ENCODE measurements at places on chromosomes 2 and 18. TPM values are rescaled to one million over a fixed set of nuclear protein-coding genes. Genes with fewer than 3 reads are reported as not detected.

TDRD15 gene
- polyA plus RNA-seq = not detected

MERTK gene
- polyA plus RNA-seq = 17.6 TPM

UPP2 gene
- polyA plus RNA-seq = 0.30 TPM

KATNAL2 gene
- polyA plus RNA-seq = 7.1 TPM

- no peak for DNase-seq
Measured at GRCh38 chr2:129224486-129224885, 755.0 kb upstream of the RAB6C start.

DNA sequence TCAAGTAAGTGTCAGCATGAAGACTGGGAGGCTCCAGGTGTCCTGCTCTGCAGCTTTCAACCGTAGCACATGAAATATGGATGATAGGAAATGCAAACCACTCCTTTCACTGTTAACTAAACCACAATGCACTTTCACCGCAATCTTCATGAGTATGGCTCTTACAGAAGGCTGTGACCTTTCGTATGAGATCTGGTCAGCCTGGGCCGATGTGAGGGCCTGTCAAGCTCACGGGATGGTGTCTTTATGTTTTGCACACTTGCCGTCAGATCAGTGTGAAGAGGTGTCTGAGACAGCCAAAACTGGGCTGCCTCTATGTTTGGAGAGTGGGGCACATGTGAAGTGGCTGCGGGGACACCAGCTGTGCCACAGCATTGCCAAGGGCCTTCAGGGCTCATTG is 62.8 kb upstream of the AFF3 start:
- DNase-seq = no peak

GRCh38 chr2:205637320-205637602 is 45.0 kb upstream of the NRP2 start:
- no peak for DNase-seq
